NCI-H510A treated with DMSO at 0.1 percent for 48 hours (cell line): ENCODE measurements at places on chromosomes 4 and X.

DNA sequence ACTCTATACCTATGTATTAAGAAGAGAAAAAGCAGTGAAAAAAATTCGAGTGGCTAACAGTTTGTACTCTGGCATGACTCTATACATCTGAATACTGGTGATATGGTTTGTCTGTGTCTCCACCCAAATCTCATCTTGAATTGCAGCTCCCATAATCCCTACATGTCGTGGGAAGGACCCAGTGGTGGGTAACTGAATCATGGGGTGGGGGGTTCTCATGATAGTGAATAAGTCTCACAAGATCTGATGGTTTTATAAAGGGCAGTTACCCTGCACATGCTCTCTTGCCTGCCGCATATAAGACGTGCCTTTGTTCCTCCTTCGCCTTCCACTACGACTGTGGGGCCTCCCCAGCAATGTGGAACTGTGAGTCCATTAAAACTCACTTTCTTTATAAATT lies 70.4 kb downstream of the LRBA start:
- DNase-seq, result no peak

GRCh38 chrX:17380221-17380620 lies 5.2 kb downstream of the NHS start:
- DNase-seq, result no peak

DNA sequence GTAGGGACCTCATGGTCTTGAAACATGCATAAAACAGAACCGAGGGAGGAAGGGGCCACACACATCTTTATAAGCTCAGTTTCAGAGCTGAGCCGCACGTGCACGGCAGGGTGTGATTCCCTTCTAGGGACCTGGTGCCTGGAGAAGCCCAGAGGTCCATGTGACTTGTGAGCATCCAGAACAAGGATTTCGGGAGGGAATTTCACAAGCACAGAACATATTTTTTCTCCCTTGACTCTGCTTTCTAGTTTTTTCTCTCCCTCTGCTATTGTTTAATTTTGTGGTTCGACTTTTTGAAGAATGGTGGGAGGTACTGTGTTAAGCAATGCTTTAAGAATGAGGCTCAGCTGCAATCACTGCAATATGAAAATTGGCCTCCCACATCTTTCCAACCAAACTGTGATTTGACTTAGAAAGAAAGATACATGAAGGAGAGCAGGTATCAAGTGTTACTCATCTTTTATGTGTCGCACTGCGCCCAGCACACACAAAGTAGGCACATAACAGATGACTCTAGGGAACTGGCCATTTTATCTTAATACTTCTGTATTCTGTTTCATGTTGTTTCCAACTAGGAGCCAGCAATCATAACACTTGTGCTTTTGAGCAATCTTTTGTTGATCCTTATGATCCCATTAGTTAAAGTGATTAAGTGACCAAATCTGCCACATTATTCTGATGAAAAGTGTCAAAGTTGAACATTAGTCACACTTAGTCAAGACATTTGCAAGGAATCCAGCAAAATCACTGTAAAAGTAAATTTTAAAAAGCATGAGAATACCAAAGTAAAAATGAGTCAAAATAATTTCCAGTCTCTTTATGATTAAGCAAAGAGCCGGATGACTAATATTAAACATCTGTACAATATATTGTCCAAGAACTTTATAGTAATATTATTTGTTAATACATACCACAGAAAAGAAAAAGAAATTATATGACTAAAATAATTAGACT lies 86.4 kb downstream of the SHISA3 start:
- no peak for DNase-seq

DNA sequence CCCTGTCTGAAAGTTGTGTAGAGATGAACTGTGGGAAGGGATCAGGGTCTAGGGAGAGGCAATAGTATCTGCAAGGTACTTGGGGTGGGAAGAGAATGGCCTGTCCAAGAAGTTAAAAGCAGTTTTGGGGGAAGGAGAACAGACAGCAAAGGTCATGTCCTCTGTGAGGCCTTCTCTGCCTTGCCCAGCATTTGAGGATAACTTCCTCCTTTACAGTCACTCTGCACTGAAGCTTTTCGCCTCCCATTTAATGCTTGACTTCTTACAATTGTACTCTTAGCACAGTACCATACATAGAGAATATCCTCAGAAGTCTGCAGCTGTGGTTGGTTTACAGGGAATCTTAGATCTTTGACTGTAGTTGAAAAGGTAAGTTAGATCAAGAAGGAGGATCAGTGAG lies 121.8 kb upstream of the AP1S2 start:
- DNase-seq, result no peak

DNA sequence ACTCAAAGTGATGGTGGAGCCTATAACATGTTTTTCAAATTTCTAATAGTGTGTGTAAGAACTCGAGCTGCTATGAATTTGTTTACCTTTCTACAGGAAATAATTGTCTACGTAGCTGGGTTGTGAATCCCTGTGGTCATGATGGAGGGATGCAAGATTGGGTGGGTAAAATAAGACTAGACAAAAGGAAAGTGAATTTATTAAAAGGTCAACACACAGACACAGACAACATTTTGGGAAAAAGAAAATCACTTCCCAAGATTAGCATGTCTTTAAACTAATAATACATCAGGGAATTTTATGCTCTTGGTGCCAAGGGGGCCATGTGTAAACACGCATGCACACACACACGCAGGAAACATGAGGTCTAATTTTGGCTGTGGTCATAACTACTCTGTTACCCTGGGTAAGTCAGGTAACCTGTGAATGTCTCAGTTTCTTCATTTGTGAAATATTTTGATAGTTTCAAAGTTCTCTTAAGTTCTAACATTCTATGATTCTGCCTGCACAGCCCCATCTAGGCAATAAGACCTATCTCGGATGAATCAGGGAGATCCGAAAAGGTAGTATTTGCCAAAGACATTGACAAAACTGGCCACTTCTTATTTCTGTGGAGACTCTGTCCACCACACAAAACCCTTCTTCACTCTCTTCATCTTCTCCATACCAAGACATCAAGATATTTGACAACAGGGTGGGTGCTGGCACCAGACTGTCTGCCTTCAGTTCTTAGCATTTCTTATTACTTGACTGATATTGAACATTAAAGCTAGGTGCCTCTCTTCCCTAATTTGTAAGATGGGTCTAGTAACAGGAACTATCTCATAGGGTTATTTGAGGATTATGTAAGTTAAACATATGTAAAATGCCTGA lies 1.6 kb upstream of the UNC5C start:
- no peak for DNase-seq

GRCh38 chrX:24760363-24761000 lies 66.8 kb downstream of the POLA1 start:
- no peak for DNase-seq
